Heart left ventricle (tissue), 16 donors: ENCODE measurements at places on chromosomes 11 and 22. TPM values are rescaled to one million over a fixed set of nuclear protein-coding genes. Genes with fewer than 3 reads are reported as not detected.

Gene LTBP3
- 70.2 TPM for total RNA-seq

Gene TRIM68
- total RNA-seq: 12.6 TPM

Gene TBX10
- not detected for total RNA-seq

- DNase-seq: no peak
- no peak overlapping the region for H3K27ac ChIP-seq
- no peaks in the 10 kb centered on the region for H3K4me1 ChIP-seq
- H3K4me3 ChIP-seq: no peak overlapping the region
- no peaks in the 10 kb centered on the region for H3K36me3 ChIP-seq
Measured at GRCh38 chr11:122668562-122669090, 13.1 kb downstream of the UBASH3B start.

DNA sequence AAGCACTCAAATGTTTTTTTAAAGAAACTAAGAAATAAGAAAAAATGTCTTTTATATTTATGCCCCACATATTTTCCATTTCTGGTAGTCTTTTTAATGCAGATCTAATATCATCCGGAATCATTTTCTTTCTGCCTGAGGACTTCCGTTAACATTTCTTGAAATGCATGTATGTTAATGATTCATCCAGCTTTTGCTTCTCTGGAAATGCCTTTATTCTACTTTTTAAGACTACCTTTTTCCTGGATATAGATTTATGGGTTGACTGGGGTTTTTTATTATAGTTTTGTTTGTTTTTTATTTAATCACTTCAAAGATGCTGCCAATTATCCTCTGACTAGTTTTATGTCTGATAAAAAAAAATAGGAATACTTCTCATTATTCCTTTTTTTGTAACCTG is 57.1 kb upstream of the LDLRAD3 start:
- no peak for DNase-seq
- H3K4me1 ChIP-seq: no peaks in the 10 kb centered on the region
- H3K4me3 ChIP-seq: no peak overlapping the region
- no peak overlapping the region for H3K27ac ChIP-seq

GRCh38 chr11:69504576-69505335 is 23.3 kb downstream of the LINC01488 start:
- no peak overlapping the region for H3K4me3 ChIP-seq
- H3K27ac ChIP-seq: no peak overlapping the region
- no peaks in the 10 kb centered on the region for H3K36me3 ChIP-seq
- no peaks in the 10 kb centered on the region for H3K27me3 ChIP-seq
- DNase-seq: no peak

GRCh38 chr22:23878219-23878618 is 16.0 kb upstream of the MIF start:
- H3K27me3 ChIP-seq: no peaks in the 10 kb centered on the region
- H3K4me1 ChIP-seq: no peaks in the 10 kb centered on the region
- DNase-seq: peak; percentile 61
- peak overlapping the region; percentile 42 for H3K27ac ChIP-seq
- no peaks in the 10 kb centered on the region for H3K36me3 ChIP-seq
